ENCODE measurements at places on chromosomes 7 and 10.
A peak's percentile ranks its signal among the peaks of the same experiment; 100 is the strongest.

GRCh38 chr7:37671876-37672275 is 11.7 kb upstream of the GPR141 start:
- peak overlapping the region; percentile 26 for H3K27ac ChIP-seq
- no peaks in the 10 kb centered on the region for H3K4me1 ChIP-seq
- H3K27me3 ChIP-seq: peaks cover 3% of the 10 kb centered on the region
- no peak overlapping the region for H3K4me3 ChIP-seq
- H3K36me3 ChIP-seq: no peaks in the 10 kb centered on the region
- DNase-seq: no peak

GRCh38 chr10:48589266-48589665 is 15.6 kb downstream of the ARHGAP22 start:
- H3K4me3 ChIP-seq: no peak overlapping the region
- H3K36me3 ChIP-seq: no peaks in the 10 kb centered on the region
- no peak overlapping the region for H3K27ac ChIP-seq
- no peak for DNase-seq

DNA sequence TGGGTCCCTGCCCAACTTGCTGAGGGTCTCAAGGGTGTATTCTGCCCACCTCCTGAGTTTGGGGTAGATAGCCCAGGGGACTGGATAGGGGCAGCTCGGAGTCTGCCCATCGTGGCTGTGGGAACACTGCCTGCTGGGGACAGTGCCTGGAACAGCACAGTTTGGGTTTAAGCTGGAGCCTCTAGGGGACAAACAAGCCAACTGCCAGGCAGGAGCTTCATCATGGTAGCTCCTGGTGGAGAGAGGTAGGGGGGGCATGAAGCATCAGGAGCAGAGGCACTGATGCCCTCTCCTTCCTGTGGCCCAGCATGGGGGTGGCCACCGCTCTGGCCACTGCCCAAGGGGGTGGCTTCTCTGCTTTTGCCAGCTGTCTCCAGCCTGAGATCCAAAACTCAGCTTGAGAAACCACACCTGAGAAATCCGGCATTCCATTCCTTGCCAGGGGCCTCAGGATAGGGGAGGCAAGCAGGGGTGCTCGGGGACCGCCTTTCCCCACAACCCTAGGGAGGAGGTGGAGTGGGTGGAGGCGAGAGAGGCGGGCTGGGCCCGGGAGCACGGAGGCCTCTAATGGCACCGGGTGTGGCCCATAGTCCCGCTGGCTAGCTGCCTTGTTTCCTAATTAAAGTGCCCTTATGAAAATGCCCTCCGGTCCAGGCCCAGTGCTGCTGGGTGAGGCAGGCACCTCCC is 47.6 kb downstream of the UNC5B start:
- DNase-seq: no peak
- peaks cover 14% of the 10 kb centered on the region for H3K27me3 ChIP-seq
- no peak overlapping the region for H3K4me3 ChIP-seq
- no peak overlapping the region for H3K27ac ChIP-seq
- no peaks in the 10 kb centered on the region for H3K4me1 ChIP-seq

DNA sequence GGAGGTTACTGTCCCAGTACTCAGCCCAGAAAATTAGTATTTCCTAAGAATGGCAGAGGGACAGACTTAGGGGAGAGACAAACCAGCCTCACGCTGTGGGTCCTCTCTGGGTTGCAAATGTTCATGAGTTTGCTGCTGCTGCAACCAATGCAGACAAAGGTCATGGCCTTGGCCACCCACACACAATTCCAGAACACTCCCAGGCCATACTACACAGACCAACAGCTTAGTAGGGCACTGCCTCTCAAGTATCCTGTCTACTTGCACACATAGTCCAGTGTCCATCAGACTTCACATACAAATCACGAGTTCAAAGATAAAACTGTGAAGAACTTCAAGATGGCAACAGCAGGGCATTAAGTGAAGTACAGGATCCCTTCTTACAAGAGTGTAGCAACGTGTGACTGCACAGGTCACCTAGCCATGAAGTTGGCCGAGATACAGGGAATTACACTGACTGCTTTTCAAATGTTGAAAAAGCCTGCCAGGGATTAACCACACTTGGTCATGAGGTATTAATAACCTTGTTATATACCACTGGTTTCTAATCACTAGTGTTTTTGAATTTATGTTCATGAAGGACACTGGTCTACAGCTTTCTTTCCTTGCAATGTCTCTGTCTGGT is 40.0 kb downstream of the ZNF33B start:
- no peak overlapping the region for H3K4me3 ChIP-seq
- H3K36me3 ChIP-seq: peaks cover 89% of the 10 kb centered on the region
- no peak overlapping the region for H3K27ac ChIP-seq
- DNase-seq: no peak
- H3K27me3 ChIP-seq: no peaks in the 10 kb centered on the region

GRCh38 chr10:48331436-48331835 is 25.0 kb downstream of the MAPK8 start:
- no peaks in the 10 kb centered on the region for H3K36me3 ChIP-seq
- no peak overlapping the region for H3K4me3 ChIP-seq
- no peak for DNase-seq
- H3K4me1 ChIP-seq: peaks cover 31% of the 10 kb centered on the region

- no peak overlapping the region for H3K4me3 ChIP-seq
- no peak for DNase-seq
- peaks cover 74% of the 10 kb centered on the region for H3K4me1 ChIP-seq
- no peaks in the 10 kb centered on the region for H3K27me3 ChIP-seq
- H3K36me3 ChIP-seq: peaks cover 49% of the 10 kb centered on the region
These were observed 4.4 kb downstream of the PRF1 start for GRCh38 chr10:70597856-70598815.

GRCh38 chr7:2222516-2222915 is 10.2 kb downstream of the MAD1L1 start:
- no peaks in the 10 kb centered on the region for H3K27me3 ChIP-seq
- H3K4me1 ChIP-seq: peaks cover 15% of the 10 kb centered on the region
- no peak overlapping the region for H3K4me3 ChIP-seq
- H3K36me3 ChIP-seq: peaks cover 15% of the 10 kb centered on the region

- no peaks in the 10 kb centered on the region for H3K36me3 ChIP-seq
- no peak overlapping the region for H3K4me3 ChIP-seq
- no peaks in the 10 kb centered on the region for H3K4me1 ChIP-seq
- no peak overlapping the region for H3K27ac ChIP-seq
These were observed 1264.5 kb upstream of the PHF14 start for GRCh38 chr7:9709216-9709615.

DNA sequence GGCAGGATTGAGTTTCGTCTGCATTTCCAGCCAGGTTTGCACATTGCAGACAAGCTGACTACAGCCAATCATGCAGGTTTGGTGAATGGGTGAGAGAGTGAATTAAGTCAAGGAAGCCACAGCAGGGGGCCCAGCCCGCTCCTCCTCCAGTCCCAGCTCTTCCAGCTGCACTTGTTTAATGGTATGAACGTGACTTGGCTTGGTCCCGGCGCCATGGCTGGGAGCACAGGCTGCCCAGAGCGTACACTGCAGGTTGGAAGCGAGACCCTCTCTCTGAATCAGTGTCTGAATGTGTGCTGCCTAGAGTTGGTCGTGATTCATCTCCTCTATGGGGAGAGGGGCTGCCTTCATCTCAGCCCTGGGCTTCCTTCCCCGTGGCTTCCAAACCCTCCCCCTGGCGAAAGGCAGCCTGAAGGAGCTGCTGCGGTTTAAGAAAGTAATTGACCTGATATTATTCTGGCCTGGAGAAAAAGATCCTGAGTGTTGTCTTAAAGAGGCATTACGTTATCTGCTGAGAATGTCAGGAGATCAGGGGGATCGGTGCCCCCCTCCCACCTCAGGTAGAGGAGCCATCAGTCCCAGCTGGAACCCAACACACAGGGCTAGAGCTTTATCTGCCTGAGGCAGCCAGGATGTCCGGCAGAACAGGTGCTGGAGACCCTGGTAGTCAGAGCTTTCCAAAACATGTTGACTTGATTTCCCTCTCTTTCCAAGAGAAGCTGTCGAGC is 132.1 kb downstream of the COL26A1 start:
- no peaks in the 10 kb centered on the region for H3K36me3 ChIP-seq
- peaks cover 9% of the 10 kb centered on the region for H3K27me3 ChIP-seq
- H3K4me1 ChIP-seq: no peaks in the 10 kb centered on the region
- H3K27ac ChIP-seq: no peak overlapping the region
- no peak for DNase-seq
- H3K4me3 ChIP-seq: no peak overlapping the region

GRCh38 chr10:101053516-101053915 is 8.3 kb upstream of the KAZALD1 start:
- DNase-seq: no peak
- peaks cover 31% of the 10 kb centered on the region for H3K27me3 ChIP-seq
- peaks cover 23% of the 10 kb centered on the region for H3K4me1 ChIP-seq
- no peaks in the 10 kb centered on the region for H3K36me3 ChIP-seq

- H3K4me1 ChIP-seq: peaks cover 29% of the 10 kb centered on the region
- H3K27ac ChIP-seq: no peak overlapping the region
- peaks cover 8% of the 10 kb centered on the region for H3K36me3 ChIP-seq
- no peak for DNase-seq
- no peak overlapping the region for H3K4me3 ChIP-seq
These were observed 208.7 kb downstream of the MAD1L1 start for GRCh38 chr7:2023877-2024566.

GRCh38 chr10:79239924-79240581 is 107.2 kb upstream of the PPIF start:
- no peaks in the 10 kb centered on the region for H3K36me3 ChIP-seq
- H3K27ac ChIP-seq: no peak overlapping the region

GRCh38 chr7:519484-520390 is at the start of gene PDGFA:
TSS of gene PDGFA (minus strand) at chr7:519846. CDS start at chr7:519001, 845 bp downstream.
- peaks cover 18% of the 10 kb centered on the region for H3K27me3 ChIP-seq
- H3K36me3 ChIP-seq: no peaks in the 10 kb centered on the region
- H3K4me1 ChIP-seq: peaks cover 15% of the 10 kb centered on the region
- no peak for DNase-seq

DNA sequence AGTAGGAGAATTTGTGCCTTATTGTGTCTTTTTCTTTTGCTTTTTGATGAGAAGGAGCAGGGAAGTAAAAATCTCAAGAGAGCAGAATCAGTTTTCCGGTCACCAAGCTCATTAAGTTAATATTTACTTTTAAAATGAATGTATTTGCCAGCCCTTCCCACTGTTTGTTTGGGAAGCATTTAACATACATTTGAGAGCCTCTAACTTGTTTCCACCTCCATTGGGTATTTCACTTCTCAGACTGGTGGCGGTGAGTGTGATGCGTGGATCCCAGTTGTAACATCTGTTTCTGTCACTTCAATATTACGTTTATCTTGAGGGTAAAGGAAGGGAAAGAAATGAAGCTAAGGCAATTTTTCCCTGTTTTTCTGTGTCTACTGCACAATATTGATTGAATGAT is 22.8 kb downstream of the CDK14 start:
- peaks cover 3% of the 10 kb centered on the region for H3K4me1 ChIP-seq
- no peak overlapping the region for H3K27ac ChIP-seq
- no peaks in the 10 kb centered on the region for H3K36me3 ChIP-seq
- no peak overlapping the region for H3K4me3 ChIP-seq
- DNase-seq: no peak

GRCh38 chr10:47323636-47324296 is 1.5 kb downstream of the GDF2 start:
- H3K36me3 ChIP-seq: no peaks in the 10 kb centered on the region
- no peak overlapping the region for H3K27ac ChIP-seq
- no peak for DNase-seq
- no peak overlapping the region for H3K4me3 ChIP-seq
- H3K27me3 ChIP-seq: peaks cover 9% of the 10 kb centered on the region

- no peaks in the 10 kb centered on the region for H3K27me3 ChIP-seq
- H3K36me3 ChIP-seq: no peaks in the 10 kb centered on the region
- no peak overlapping the region for H3K4me3 ChIP-seq
- H3K27ac ChIP-seq: no peak overlapping the region
- DNase-seq: no peak
These were observed 74.3 kb downstream of the GRK5 start for GRCh38 chr10:119281581-119282071.

DNA sequence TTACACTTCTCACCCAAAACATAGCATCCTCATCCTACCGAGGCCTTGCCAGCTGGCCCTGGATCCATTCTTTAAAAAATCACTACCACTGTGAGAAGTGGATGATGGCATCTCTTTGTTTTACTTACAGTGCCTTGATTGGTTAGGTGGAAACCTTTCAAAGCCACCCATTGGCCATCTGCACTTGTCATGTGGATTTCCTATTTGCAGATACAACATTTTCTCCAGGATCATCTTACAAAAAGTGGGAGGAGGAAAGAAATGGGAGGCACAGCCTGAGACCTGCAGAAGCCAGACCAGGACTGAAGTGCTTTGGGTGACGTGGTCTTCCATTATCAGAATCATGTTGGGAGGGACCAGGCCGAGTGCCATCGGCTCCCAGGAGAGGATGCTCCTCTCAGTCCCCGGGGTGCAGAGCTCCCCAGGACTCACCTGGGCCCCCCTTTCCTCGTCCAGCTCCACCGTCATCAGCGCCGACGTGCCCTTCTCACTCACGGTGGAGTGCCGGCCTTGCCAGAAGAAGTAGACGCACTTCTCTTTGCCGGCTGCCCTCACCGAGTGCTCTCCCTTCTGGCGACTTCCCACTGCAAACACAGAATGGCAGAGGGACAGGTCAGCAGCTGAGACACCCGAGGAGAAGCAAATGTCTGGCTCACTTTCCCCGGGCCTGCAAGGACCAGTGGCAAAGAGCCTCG is 161.2 kb downstream of the SVIL start:
- no peak for DNase-seq
- no peak overlapping the region for H3K4me3 ChIP-seq
- H3K27ac ChIP-seq: no peak overlapping the region
- H3K4me1 ChIP-seq: no peaks in the 10 kb centered on the region
- no peaks in the 10 kb centered on the region for H3K27me3 ChIP-seq

GRCh38 chr10:102605712-102606111 is 38.6 kb upstream of the TRIM8 start:
- peaks cover 29% of the 10 kb centered on the region for H3K36me3 ChIP-seq
- no peak for DNase-seq
- H3K27me3 ChIP-seq: no peaks in the 10 kb centered on the region

DNA sequence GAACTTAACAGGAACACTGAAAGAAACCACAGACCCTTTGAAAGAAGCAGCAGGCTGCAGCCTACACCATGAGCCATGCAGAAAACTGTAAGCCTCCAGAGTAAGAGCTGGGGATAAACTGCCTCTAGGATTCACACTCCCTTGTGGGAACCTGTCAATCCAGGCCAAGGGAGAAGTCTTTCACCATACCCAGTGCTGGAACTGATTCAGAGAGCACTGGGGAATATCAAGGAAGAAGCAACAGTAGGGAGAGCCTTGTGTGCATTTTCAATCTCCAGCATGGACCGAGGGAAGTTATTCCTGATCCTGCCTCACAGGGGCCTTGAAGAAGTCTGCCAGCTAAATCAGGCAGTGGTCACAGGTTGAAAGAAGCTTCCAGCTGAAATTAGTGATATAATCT is 282.2 kb downstream of the AGMO start:
- DNase-seq: no peak
- H3K4me3 ChIP-seq: no peak overlapping the region
- H3K27me3 ChIP-seq: no peaks in the 10 kb centered on the region
